ENCODE measurements at places on chromosomes 11 and 22.

DNA sequence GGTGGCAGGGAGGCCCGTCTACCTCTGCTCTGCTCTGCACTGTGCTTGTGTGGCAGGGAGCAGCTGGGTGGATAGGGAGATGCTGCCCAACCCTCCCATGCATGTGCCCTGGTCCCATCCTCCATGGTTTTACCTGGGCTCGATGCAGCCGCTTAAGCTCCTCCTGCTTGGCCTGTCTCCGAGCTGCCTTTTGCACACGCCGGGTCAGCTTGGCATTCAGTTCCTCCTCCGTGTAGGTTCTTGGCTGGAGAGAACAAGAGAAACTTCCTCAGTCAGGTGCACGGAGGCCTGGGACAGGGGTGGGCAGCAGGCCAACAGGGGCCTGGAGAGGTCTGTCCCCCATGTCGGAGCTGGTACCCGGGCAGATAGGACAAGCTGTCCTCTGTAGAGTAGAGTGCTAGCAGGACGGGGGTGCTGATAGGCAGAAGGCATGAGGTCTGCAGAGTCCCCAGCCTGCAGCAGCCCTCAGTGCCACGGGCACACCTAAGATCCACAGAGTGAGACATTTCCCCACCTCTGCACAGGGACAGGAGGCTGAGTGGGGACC lies 36.4 kb upstream of the BID start:
- no peak for DNase-seq

DNA sequence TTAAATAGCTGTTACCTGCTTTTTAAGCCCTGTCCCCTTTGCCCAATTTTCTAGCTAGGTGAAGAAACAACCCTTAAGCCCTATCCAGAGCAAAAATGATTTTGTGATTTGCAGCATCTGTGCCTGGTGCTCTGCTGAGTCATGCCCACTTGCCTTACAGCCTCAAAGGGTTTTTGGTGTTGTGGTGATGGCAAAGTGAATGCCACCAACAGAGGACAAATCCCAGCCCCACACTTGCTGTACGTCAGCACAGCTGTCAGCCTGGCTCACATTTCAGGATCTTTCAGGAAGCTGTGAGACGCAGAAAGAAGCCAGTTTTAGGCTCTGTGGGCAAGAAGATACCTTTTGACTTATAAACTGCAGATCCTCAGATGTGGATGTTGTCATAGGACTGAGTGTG lies 401.7 kb downstream of the TENM4 start:
- DNase-seq = no peak

DNA sequence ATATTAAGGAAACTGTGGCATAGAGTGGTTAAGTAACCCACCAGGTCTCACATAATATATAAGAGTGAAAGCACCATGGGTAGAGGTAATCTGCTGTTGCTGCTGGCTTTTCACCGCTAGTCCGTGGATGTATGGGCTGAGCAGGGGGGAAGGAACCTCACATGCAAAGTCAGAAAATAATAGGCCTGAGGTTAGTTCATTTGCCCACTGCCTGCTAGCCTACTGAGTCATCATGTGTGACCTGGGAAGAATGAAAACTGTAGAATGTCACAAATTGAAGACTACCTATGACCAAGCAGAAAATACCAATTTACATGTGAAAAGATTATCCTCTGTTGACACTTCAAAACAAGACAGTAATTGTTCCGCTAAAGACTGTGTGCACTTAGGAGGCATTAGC lies 560.1 kb upstream of the FAT3 start:
- DNase-seq = no peak

- DNase-seq = peak; percentile 66
Measured at GRCh38 chr11:111918390-111919256, at the start of gene C11orf52. C11orf52 (plus strand) TSS chr11:111918913; CDS start chr11:111918973, 60 bp downstream.

DNA sequence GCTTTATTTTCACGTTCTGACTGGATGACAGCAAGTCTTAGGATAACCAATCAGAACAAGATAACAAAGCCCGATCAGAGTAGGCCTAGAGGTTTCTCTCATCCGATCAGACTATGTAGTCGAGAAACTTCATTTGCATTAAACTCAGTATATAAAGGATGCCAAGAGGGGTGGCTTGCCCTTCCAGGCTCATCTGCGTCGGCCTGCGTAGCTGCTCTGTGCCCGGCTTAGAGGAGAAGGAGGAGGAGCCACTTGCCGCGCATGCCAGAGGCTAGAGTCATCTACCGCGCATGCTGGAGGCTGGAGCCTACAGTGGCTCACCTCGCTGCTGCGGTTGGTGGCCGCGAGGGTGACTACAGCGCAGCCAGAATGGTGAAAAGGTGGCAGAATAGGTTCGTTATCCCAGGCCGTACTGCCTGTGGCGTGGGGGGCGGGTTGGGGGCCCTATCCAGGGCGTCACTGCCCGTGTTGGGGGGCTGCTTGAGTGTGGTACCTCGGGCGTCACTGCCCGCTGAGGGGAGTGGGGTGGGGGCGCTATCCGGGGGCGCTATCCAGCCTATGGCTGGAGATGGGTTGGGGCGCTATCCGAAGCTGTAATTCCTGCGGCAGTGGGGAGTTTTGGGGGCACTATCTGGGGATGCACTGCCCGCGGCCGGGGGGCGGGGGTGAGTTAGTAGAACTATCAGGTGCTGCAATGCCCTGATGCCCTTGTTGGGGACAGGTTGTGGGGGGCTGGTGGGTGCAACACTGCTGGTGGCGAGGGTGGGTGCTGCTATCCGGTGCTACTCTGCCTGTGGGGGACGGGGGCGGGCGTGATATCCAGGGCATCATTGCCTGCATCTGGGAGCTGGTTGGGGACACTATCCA lies at the start of gene RFPL2:
Gene RFPL2 (minus strand): TSS at position 218 of the 867 bp plus-strand sequence. CDS start 2,622 bp downstream, outside the sequence.
- peak; percentile 5 for DNase-seq

DNA sequence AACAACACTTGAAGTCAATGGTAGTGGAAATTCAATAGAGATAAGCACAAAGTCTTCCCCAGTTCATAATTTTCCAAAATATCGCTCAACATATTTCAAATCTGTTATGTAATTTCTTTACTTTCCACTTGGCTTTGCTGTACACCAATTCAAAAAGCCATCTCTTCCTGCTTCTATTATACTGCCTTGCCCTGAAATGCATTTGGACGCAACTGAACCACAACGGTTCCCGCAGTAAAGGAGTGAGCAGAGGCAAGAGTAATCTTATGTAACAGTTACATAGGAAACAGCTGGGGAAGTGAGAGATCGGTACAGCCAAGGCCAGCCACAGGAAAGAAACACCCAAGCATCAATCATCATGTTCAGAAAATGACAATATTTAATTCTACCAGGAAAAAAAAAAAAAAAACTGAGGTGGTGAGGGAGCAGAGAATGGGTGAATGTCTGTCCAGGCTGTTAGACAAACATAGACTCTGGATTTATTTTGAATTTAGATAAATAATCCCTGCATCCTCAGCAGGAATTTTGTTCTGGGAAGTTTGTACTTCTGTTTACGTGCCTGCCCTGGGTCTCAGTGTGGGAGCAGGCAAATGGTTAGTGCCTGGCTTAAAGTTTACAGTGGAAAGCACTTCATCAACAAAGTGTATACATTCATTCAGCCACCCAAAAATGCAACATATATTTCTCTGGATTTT lies 392.2 kb downstream of the ETS1 start:
- DNase-seq = no peak

- DNase-seq = no peak
Measured at GRCh38 chr11:70952191-70952590, 300.2 kb downstream of the SHANK2 start.

- no peak for DNase-seq
Measured at GRCh38 chr22:21632237-21632895, at the start of gene CCDC116. CCDC116 (plus strand) TSS chr22:21632760; CDS start chr22:21633182, 422 bp downstream.

GRCh38 chr11:109075976-109076375 lies 346.0 kb upstream of the C11orf87 start:
- DNase-seq = no peak

GRCh38 chr11:12746593-12747097 lies 72.4 kb downstream of the TEAD1 start:
- DNase-seq = peak; percentile 40

DNA sequence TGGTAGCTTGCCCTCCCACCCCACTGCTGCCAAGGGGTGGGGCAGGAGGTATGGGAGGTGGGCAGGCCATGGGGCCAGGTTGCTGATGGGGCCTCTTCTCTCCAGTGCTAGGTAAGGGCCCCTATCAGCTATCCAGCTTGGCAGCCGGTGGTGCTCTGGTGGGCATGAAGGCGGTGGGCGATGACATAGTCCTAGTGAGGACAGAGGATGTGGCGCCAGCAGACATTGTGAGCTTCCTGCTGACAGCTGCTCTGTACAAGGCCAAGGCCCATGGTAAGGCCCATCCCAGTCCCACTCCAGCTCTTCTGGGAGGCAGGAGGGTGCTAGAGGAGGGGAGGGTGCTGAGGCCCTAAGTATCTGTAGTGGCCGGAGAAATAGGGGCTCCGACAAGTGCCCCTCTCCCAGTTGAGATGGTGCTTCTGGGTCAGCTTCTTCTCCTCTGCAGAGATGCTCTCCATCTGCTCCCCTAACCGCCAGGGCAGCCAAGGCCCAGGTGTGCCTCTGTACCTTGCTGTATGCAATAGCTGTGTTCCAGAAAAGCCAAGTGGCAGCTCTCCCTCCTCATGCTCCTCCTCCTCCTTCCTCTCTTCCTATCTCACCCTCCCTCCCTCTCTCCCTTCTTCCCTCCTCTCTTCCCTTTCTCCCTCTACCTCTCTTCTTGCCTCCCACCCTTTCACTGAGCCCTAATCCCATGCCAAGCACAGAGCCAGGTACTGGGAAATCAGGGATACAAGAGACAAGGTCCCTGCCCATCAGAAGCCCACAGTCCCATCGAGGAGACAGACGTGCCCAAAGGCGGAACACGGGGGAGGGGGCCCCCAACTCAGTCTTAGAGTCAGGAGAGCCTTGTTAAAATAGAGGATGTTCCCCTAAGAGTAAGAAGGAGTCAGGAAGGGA lies 55.3 kb downstream of the OTOG start:
- no peak for DNase-seq

- DNase-seq = peak; percentile 53
Measured at GRCh38 chr11:73194593-73194992, 23.5 kb upstream of the P2RY2 start.

GRCh38 chr22:37746366-37747079 lies 49.7 kb downstream of the TRIOBP start:
- DNase-seq = peak; percentile 64

- peak; percentile 86 for DNase-seq
Measured at GRCh38 chr11:29159552-29160465, 857.0 kb downstream of the KCNA4 start.

DNA sequence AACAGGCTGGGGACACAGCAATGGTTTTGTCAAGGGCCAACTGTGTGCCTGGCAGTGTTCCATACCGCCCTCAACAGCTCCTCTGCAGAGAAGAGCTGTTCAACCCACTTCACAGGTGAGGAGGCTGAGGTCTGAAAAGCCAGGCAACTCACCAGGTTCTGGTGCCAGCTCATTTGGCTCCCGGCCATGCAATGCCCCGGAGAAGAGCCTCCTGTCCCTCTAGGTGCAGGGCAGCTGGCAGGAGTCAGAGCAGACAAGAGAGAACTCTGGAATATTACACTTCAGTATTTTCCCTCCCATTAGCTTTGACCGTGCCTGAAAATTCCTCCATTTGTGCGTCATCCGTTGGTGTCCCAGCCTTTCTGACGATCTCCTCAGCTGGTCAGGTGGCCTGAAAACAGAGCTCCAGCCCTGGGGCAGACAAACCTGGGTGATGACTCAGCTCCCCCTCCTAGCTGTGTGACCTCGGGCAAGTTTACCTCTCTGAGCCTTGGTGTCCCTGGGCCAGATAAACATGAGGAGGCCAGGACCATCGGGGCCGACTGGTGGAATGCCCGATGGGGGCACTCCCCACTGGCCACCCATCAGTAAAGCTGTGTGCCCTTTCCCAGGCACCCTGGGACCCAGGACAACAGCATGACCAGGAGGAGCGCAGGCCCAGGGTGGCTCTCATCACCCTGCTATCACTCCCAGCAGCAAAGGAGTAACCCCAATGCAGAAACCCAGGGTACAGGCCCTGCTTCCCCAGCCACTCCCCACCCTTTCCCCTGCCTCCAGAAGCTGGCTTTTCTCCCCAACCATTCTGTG lies 9.6 kb upstream of the C1QTNF6 start:
- peak; percentile 89 for DNase-seq

- DNase-seq = no peak
Measured at GRCh38 chr11:112565551-112565950, 304.9 kb upstream of the PLET1 start.

- no peak for DNase-seq
Measured at GRCh38 chr11:80783561-80783960, 1342.7 kb upstream of the TENM4 start.

- DNase-seq = no peak
Measured at GRCh38 chr11:123483466-123483865, 53.4 kb downstream of the GRAMD1B start.

- no peak for DNase-seq
Measured at GRCh38 chr11:123815122-123815521, 9.0 kb upstream of the OR6M1 start.

DNA sequence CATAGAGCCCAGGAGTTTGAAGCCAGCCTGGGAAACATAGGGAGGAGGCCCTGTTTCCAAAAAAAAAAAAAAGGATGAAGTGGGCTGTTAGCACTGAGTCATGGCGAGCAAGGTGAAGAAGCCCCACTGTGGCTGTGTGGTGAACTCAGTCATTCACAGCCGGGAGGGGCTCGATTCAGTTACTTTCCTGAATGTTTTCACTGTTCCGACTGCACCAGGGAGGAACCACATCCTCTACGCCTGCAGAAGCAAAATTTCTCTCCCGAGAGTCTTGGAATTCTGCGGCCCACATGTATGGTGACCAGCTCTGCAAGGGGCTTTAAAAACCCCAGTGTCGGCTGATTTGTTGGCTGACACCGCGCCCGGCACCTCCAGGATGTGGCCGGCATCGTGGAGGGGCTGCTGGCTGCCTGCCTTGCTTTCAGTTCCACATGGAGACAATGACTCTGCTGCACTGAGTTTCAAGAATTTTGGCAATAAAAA lies 27.8 kb upstream of the GRAMD4 start:
- peak; percentile 89 for DNase-seq

DNA sequence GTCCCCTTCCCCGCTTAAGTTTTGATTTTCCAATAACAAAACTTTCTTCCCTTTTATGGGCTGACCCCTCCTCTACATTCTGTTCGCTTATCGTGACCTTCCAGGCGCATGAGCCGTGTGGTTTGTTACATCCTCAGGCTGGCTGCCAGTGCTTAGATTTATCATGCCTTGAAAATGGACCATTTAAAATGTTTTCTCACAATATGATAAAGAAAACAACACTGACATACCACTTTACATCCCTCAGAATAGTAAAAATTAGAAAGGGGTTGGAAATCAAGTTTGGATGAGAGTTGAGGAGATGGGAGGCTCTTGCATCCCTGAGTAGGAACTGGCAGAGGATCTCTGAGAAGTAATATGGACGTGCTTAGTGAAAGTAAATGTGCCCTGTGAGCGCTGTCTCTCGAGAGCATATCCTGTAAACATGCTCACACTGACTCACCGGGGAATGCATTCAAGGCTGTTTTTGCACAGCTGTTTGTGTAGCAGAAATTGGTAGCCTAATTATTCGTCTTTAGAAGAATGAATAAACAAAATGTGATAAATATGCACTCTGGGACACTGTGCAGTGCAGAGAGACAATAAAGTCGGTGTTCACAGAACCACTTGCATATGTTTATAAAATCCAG lies 17.1 kb upstream of the TOLLIP start:
- DNase-seq = peak; percentile 48

DNA sequence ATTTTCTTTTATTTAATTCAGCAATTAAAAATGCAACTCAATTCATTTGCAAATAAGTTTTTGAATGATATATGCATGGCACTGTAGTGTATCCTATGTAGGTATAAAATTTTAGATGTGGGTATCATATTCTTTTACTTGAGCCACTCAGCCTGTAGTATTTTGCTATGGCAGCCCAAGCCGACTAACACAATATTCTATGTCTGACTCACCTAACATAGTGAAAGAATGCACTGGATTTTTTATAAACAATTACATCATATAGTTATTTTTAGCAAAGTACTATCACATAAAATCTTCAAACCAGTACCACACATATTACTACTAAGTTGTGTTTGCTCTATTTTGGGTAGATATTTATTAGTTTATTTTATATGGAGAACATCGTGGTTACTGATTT lies 21.9 kb upstream of the GRIA4 start:
- DNase-seq = peak; percentile 81

Measured in GM23248 (cell line).